ENCODE measurements at places on chromosomes 1 and 21.

- no peak for DNase-seq
Observed at GRCh38 chr21:46033410-46034400, 52.1 kb downstream of the COL6A1 start.

DNA sequence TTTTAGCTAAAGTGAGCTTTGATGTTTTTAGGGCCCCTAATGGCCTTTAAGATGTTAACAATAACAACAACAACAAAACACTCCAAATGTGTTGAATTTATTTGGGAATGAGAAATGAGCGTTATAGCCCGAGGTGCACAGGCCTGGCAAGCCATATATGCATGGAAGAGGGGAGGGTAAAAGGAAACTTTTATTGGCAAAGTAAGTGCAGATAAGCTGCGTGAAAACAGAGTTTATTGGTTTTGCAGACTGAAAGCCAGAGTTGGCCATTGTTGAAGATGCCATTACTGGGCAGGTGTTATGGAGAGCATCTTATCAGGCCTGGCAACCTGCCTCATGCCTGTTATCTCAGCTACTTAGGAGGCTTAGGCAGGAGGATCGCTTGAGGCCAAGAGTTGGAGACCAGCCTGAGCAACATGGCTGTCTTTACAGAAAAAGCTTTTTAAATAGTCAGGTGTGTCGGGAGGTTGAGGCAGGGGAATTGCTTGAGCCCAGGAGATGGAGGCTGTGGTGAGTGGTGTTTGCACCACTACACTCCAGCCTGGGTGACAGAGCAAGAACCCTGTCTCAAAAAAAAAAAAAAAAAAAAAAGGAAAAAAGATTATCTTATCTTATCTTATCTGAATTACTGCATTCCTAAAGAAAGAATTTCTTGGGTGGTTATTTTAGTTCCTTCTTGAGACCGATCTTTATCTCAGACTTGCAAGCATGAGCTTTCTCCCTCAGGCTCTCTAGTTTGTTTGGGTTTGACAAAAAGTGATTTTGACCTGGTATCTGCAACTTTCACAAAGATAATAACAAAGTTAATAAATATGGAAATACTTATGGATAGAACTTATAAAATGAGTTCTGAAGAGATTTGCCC is 1.7 kb downstream of the PATJ start:
- no peak for DNase-seq

DNA sequence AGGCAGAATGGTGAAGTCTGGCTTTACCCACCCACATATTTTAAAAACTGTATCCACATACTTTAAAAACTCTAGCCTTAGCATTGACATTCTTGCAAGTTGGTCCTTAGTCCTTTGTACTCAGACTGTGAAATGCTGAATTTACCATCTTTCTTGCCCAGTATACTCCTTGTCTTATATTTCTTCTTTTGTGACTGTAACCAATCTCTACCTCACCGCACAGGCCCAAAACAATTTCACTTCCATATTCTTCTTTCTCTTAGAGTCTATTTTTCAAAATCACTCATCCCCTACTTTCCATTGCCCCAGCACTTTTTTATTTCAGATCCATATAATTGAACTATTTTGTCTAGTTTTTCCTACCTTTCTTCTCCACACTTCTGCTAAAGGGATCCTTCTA is 892.4 kb upstream of the B3GALT2 start:
- no peak for DNase-seq

- no peak for DNase-seq
Observed at GRCh38 chr1:222910699-222911098, 95.9 kb downstream of the DISP1 start.

DNA sequence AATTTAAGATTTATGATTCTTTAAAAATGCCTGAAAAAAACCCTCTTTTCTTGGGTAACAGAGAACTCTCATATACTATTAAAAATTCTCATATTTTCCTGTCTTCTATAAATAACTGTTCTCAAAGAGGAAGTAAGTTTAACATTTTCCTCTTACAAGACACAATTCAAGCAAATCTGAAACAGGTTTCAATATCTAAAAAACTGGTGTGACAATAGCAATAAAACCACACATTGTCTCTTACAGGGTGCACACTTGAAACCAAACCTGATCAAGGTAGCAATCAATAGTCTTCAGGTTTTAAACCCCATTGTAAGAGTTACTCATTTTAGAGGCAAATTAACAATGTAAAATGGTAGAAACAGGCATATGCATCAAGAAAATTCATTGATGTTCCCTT is 28.0 kb downstream of the FUBP1 start:
- no peak for DNase-seq

- peak; percentile 82 for DNase-seq
Observed at GRCh38 chr1:205350691-205351141, 6.0 kb downstream of the KLHDC8A start.

- no peak for DNase-seq
Observed at GRCh38 chr1:45477646-45478045, 13.3 kb downstream of the TESK2 start.

DNA sequence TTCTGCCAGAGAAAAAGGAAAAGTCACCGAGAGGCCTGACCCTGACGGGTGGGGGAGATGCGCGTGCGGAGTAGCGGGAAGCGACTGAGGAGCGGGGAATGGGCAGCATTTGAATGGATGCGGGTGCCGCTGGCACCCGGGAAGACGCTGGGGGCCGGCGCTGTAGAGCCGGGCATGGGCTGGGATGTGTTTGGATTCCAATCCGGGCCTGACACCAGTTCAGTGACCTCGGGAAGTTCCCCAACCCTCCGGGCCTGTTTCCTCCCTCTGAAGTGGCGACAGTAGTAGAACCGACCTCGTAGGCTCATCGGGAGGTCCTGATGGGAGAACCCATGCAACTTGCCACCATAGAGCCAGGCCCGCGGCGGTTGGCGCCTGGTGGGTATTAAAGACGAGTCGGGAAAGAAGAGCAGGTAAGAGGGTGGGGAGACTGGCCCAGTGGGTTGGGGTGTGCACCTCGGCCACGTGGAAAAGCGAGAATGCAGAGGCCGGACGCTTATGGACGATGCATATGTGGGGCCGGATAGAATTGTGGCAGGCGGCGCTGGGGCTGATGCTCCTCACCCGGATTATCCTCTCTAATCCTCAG is 642 bp upstream of the SLC16A1 start:
- DNase-seq, result no peak

DNA sequence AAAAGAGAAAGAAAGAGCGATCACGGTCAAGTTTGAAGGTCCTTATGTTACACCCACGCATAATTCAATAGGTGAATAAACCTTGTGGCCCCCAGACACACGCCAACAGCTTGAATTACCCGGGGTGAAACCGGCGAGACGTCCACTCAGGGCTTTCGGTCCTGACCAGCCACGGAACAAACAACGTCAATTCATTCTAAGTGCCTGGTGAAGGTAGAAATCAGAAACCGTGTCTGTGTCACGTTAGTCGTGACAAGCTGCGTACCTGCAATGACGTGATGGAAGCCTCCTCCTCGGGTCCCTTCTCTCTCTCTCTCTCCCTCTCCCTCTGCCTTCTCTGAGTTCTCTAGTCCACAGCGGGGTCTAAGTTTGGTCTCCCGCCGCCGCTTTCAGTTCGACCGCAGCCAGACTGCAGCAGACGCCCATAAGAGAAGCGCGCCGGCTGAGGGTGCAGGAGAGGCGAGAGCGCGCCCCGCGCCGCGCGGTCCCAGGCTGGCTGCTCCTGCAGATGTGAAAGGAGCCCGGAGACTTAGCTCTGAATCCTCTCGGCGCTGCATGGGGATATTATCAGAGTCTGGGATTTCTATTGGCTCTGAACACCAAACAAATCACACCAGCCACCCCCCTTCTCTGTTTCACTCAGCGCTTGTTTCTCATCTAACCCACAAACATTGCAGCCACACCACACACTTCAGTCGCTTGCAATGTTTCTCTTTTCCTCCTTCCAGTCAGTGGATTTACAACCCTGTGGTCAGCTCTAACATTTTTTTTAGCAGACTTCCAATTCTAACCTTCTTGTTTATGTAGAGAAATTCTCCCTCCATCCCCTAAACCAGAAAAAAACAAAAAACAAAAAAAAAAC is at the start of gene GREM2:
Gene GREM2, minus strand, starts transcription at position 537 of the 862 bp plus-strand sequence. CDS start 118,680 bp downstream, outside the sequence.
- no peak for DNase-seq

GRCh38 chr1:10583641-10584040 is 108.9 kb downstream of the PEX14 start:
- no peak for DNase-seq

DNA sequence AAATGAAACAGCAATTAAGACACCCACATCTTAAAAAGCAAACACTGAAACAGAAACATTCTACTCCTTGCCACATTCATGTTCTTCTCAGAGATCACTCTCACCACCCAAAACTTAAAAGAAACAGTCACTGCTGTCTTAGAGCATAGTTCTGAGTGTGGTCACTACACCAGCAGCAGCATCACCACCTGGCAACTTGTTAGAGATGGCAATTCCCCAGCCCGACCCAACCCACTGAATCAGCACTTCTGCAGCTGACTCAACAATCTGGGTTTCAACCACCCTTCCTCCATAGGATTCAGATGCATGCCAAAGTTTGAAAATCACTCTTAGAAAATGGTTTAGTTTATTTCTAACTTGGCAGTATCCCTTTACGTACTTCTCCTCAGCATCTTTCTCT is 126.1 kb downstream of the CDC42BPA start:
- no peak for DNase-seq

- no peak for DNase-seq
Observed at GRCh38 chr21:25809013-25809412, 74.2 kb downstream of the GABPA start.

- peak; percentile 39 for DNase-seq
Observed at GRCh38 chr1:207004931-207005830, 27.4 kb downstream of the C1orf116 start.
